Hepatocyte (in vitro differentiated cells): ENCODE measurements at places on chromosomes 6 and 20. TPM values are rescaled to one million over a fixed set of nuclear protein-coding genes. Genes with fewer than 3 reads are reported as not detected.

Gene FRK
- 15.3 and 16.9 TPM in 2 replicates for total RNA-seq

Gene HBS1L
- 70.0 and 70.6 TPM in 2 replicates for total RNA-seq

Gene GRM1
- total RNA-seq = 0.08 and 0.17 TPM in 2 replicates

GRCh38 chr20:40770564-40771307 is 81.7 kb upstream of the MAFB start:
- no peaks in the 10 kb centered on the region for H3K4me1 ChIP-seq
- no peaks in the 10 kb centered on the region for H3K27me3 ChIP-seq
- H3K27ac ChIP-seq = no peak overlapping the region
- no peak overlapping the region for H3K4me3 ChIP-seq

- H3K4me1 ChIP-seq = no peaks in the 10 kb centered on the region
- no peak overlapping the region for H3K4me3 ChIP-seq
- no peaks in the 10 kb centered on the region for H3K36me3 ChIP-seq
- DNase-seq = peak; percentile 64
- no peaks in the 10 kb centered on the region for H3K27me3 ChIP-seq
- H3K27ac ChIP-seq = no peak overlapping the region
Observed at GRCh38 chr20:63442100-63442493, 30.4 kb downstream of the KCNQ2 start.

DNA sequence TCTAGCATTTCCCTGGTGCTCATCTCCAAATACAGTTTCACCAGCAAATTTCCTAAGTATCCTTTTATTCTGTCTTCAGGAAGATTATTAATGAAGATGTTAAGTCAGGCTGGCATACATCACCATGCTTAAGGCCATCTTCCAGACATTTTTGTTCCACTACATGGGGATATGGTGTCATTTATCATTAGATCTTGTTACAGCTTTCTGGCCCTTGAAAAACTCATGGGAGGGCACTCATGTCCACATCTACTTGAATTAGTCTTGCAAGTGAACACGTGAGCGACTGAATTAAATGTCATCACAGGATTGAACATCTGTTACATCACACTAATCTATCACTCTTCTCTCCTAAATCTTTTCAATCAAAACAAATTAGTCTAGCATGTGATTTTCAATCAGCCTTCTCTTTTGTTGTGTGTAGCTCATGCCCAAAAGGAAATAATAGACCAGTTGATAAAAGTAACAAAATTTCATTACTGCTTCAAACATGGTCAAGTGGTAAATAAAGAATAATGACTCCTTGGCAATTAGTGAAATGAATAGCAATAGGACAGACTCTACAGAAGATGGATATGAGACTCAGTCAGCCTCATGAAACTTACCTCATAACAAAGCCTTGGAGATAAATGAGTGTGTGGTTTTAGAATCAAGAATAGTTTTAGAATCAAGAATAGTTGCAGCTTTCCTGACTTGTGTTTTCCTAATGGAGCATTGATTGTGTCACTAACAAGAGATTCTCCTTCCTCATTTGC is 80.5 kb downstream of the MTFR2 start:
- DNase-seq = no peak
- no peak overlapping the region for H3K27ac ChIP-seq
- no peaks in the 10 kb centered on the region for H3K27me3 ChIP-seq
- peaks cover 3% of the 10 kb centered on the region for H3K4me1 ChIP-seq
- no peaks in the 10 kb centered on the region for H3K36me3 ChIP-seq
- no peak overlapping the region for H3K4me3 ChIP-seq

DNA sequence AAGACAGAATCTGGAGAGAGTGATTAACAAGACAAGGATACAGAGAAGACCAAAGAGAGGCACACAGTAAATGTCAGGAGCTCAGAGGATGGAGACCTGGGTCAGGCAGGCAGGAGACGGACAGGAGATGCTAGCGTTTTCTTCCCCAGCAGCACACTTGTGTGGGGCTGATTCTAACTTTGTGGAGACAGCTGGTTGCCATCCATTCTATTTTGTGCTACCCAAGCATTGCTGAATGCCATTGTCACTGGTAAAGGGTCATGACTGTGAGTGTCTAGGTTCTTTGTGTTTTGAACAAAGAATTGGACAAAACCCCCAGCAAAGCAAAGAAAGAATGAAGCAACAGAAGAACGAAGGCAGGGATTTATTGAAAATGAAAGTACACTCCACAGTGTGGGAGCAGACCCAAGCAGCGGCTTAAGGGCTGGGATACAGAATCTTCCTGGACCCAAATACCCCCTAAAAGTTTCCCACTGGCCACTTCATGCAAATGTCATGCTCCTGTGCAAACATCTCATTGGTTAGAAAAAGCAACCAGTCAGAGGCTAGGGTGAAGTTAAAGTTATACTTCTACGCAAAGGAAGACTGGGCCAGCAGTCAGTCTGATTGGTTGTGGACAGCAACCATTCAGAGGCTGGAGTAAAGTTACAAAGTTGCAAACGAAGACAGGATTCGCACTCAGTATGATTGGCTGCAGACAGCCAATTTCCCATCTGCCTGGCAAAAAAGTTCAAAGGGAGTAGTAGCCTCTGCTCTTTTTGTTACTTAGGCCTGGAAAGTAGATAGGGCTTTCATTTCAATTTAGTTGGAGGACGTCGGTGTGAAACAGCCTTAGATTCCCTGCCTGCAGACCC is 17.5 kb downstream of the PTK7 start:
- no peak for DNase-seq
- H3K36me3 ChIP-seq = no peaks in the 10 kb centered on the region
- no peaks in the 10 kb centered on the region for H3K27me3 ChIP-seq
- H3K4me1 ChIP-seq = peaks cover 63% of the 10 kb centered on the region
- no peak overlapping the region for H3K27ac ChIP-seq

DNA sequence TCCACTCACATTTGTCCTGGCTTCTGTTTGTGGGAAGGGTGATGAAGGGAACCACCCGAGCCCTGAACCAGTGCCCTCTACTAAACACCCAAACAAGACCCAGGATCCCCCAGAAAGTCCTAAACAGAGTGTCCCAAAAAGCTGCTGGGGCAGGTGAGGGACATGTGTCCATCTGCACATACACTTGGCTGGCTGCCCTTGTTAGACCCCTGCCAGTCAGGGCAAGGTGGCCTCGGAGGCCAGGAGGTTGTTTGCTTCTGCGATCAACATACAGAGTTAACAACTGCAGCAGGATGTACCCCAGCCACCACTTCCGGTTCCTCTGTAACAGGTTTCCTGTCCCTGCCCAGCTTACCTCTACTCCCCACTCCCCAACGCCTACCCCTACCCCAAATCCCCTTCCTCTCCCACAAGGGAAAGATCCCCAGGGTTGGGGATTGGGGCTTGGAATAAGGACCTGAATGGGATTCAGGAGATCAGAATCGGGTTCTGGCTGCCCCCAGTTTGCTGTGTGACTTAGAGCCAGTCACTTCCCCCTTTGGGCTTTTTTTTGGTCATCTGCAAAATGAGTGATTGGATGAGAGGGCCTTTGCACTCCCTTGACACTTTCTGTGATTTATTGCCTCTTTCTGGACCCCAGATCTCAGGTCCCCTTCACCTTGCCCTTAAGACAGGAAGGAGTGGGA is 13.9 kb downstream of the DEF6 start:
- no peak overlapping the region for H3K27ac ChIP-seq
- no peaks in the 10 kb centered on the region for H3K36me3 ChIP-seq
- no peak for DNase-seq

- no peaks in the 10 kb centered on the region for H3K27me3 ChIP-seq
- peak overlapping the region; percentile 94 for H3K27ac ChIP-seq
- peak overlapping the region; percentile 94 for H3K4me3 ChIP-seq
- H3K36me3 ChIP-seq = no peaks in the 10 kb centered on the region
Observed at GRCh38 chr20:35663516-35664465, 909 bp downstream of the CPNE1 start.

DNA sequence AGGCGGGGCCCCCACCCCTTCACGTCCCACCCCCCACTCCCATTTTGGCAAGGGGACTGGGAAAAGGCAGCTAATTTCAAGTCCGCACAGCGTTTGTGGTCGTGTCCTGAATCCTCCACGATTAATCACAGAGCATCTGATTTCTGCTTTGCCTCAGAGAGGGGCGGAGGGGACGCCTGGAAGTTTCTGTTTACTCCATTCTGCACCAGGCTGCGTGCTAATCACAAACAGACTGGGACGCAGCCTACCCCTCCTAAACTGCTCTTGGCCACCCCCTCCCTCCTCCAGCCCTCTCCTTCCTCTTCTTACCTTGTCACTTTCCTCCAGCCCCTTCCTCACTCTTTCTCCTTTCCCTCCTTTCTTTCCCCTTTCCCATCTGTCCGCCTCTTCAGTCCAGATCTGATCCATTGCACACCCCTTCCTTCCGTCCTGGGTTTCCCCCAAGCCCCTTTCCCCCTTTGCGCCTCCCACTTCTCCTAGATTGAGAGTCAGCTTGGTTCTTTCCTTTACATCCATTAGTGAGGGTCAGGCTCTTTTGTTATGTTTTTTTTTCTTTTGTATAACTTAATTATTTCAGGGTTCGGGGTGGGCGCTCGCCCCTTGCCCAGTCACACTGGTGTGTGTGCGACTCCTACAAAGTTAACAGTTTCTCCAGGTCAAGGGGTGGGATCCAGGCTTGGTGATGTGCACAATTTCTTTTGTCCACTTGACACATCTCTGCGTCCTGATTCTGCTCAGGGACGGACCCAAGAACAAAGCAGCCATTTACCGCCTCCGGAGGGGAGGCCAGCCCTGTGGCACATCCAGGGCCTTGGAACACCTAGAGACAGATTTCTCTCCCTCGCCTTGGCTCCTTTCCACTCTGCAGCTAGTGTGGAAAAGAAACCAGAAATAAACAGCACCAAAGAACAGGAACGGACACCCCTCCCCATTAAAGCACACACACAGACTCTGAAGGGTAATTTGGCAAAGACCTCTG is 520 bp upstream of the RIPOR3 start:
- H3K27me3 ChIP-seq = no peaks in the 10 kb centered on the region
- peaks cover 31% of the 10 kb centered on the region for H3K4me1 ChIP-seq
- H3K4me3 ChIP-seq = peak overlapping the region; percentile 23
- H3K36me3 ChIP-seq = no peaks in the 10 kb centered on the region
- H3K27ac ChIP-seq = peak overlapping the region; percentile 75
